ENCODE measurements at places on chromosomes 13 and 19. TPM values are rescaled to one million over a fixed set of nuclear protein-coding genes. Genes with fewer than 3 reads are reported as not detected.

DACH1 gene
- total RNA-seq = 0.22 TPM

SLC27A1 gene
- total RNA-seq = 6.9 TPM

LGALS14 gene
- not detected for total RNA-seq

NLRP9 gene
- total RNA-seq = not detected

C19orf33 gene
- total RNA-seq = not detected

ZNF99 gene
- not detected for total RNA-seq

IL12RB1 gene
- total RNA-seq = not detected

HSPB6 gene
- total RNA-seq = 0.50 TPM

ZNF835 gene
- 4.6 TPM for total RNA-seq

ADPRHL1 gene
- 4.4 TPM for total RNA-seq

PCDH17 gene
- total RNA-seq = 79.5 TPM

THAP8 gene
- 5.4 TPM for total RNA-seq

LRG1 gene
- 0.20 TPM for total RNA-seq

SERP2 gene
- total RNA-seq = 0.69 TPM

SERTAD1 gene
- 9.6 TPM for total RNA-seq

TPTE2 gene
- 27.5 TPM for total RNA-seq

RFX2 gene
- 11.8 TPM for total RNA-seq

SPACA4 gene
- total RNA-seq = not detected

MBD3L2 gene
- total RNA-seq = not detected

METTL21C gene
- total RNA-seq = not detected

ITGBL1 gene
- 0.64 TPM for total RNA-seq

PSG7 gene
- not detected for total RNA-seq

ICAM5 gene
- 6.9 TPM for total RNA-seq

ZNF763 gene
- total RNA-seq = 0.24 TPM

ARID3A gene
- total RNA-seq = 19.6 TPM

C19orf53 gene
- total RNA-seq = 137 TPM

ERF gene
- total RNA-seq = 149 TPM

CELF5 gene
- total RNA-seq = 3.7 TPM

RAB3D gene
- total RNA-seq = 35.5 TPM

RGL3 gene
- total RNA-seq = 0.28 TPM

KLK4 gene
- not detected for total RNA-seq

C13orf42 gene
- total RNA-seq = not detected

SNRNP70 gene
- 295 TPM for total RNA-seq
